NCI-H345 (cell line): ENCODE measurements at places on chromosomes 4 and X.

- DNase-seq, result no peak
These were observed 22.8 kb downstream of the USP38 start for GRCh38 chr4:143207555-143207954.

GRCh38 chr4:41285202-41285863 lies 28.6 kb downstream of the UCHL1 start:
- DNase-seq, result no peak

DNA sequence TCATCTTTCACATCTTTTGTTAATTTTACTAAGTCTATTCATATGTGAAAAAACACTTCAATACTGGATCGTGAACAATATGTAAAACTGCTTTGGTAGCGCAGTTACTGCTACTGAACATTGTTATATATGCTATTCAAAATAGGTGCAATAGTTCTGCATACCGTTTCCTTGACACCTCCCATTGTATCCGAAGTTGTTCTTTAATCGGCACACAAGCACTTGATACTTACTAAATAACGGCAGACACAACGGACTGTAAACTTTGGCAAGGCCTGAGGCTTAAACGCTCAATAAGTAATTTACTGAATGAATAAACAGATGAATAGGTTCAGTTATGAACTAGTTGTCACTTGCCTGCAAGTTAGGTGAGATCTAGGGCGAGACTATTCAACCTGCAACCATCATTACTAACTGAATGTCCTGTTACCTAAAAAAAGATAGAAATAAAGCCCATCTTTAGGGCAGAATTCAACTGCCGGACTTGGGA lies 620 bp downstream of the ANAPC10 start:
- no peak for DNase-seq

- no peak for DNase-seq
These were observed 195.2 kb upstream of the ANXA10 start for GRCh38 chr4:167897116-167897515.

- DNase-seq, result peak; percentile 2
These were observed 153.0 kb upstream of the TRPC5 start for GRCh38 chrX:112235547-112235946.

GRCh38 chrX:133989490-133989889 lies 4.1 kb upstream of the GPC3 start:
- DNase-seq, result no peak

DNA sequence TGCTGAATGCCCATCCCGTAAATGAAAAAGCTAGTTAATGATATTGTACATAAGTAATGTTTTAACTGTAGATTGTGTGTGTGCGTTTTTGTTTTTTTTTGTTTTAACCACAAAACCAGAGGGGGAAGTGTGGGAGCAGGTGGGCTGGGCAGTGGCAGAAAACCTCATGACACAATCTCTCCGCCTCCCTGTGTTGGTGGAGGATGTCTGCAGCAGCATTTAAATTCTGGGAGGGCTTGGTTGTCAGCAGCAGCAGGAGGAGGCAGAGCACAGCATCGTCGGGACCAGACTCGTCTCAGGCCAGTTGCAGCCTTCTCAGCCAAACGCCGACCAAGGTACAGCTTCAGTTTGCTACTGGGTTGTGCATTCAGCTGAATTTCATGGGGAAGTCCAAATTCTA lies at the start of gene SPP1:
Gene SPP1 (plus strand): TSS at position 249 of the 400 bp plus-strand sequence. CDS start 1,182 bp downstream, outside the sequence.
- peak; percentile 58 for DNase-seq
